IPS DF 19.7 (cell line): ENCODE measurements at places on chromosomes 5 and 9.

- DNase-seq = no peak
These were observed 519 bp downstream of the ZER1 start for GRCh38 chr9:128771094-128771721.

- DNase-seq = no peak
These were observed 289.2 kb downstream of the ARHGAP26 start for GRCh38 chr5:143059355-143059754.

GRCh38 chr9:114769624-114770023, 36.2 kb downstream of the TNFSF15 start:
- DNase-seq = no peak

DNA sequence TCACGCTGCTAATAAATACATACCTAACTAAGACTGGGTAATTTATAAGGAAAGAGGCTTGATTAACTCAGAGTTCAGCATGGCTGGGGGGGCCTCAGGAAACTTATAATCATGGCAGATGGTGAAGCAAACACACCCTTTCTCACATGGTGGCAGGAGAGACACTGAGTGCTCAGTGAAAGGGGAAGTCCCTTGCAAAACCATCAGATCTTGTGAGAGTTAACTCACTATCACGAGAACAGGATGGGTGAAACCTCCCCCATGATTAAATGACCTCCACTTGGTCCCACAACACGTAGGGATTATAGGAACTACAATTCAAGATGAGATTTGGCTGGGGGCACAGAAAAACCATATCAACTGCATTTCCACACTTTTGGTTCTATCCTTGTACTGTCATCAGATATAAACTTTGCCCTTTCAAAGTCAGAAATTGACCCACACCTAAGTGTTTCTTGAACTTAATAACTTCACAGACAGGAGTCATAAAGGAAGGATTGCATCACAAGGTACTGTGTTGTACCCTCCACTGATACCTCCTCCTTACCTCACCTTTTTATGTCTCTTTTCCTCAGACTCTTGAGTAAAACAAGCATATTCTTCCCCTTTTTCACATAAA, 319.1 kb upstream of the PIK3R1 start:
- DNase-seq = no peak

DNA sequence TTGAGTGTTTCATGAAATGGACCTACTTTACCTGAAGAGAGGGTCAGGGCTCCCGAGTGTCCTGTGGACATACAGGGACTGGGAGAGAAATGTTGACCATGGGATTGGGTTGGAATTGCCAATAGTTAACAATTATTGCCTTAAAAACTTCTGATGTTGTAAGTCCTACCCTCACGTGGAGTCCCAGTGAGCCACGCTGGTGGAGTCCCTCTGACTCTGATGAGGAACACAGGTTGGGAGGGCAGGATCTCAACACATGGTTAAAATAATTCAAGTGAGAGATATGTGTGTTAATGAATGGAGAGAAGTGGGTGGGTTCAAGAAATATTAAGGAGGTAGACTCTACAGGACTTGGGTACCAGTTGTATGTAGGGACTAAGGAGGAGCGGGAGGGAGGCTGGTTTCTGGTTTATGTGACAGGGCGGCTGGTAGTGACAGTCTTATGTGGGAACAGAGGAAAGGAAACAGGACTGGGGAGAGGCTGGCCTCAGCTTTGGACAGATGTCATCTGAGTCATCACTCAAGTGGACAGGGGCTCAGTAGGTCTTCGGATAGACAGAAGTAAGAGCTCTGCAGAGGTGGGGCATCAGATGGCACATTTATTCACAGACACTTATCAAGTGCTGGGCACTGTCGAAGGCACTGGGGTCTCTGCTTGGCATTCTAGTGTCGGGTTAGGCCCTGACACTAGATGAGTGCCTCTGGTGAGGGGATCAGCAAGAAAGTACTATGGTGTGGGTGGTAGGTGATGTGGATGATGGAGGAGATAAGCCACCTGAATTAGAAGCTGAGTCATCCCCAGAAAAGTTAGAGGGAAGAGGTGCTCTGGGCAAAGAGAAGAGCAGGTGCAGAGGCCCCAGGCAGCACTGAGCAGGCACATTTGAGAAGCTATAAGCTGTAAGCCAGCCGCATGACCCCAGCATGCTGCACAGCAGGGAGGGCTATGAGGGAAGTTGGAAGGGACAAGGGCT, 27.2 kb downstream of the MAML1 start:
- no peak for DNase-seq

GRCh38 chr9:89610391-89610925, 5.6 kb downstream of the GADD45G start:
- no peak for DNase-seq

DNA sequence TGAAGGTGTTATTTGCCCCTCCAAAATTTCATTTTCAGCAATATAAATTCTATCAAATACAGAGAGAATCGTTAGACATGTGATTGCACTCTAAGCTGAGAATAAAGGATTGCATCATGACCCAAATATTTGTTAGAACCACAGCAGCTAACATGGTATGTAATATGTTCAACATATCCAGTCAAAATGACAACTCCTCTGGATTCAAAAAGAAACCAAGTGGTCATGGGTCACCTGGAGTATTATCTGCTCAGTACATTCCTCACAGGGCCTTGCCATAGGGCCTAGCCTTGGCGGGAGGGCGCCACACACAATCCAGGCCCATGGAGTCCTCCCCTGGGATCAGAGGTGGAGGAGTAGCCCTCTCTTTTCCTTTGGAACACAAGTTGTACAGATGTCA, 179.2 kb downstream of the HSD17B3 start:
- no peak for DNase-seq

- DNase-seq = no peak
These were observed 268.4 kb downstream of the PLK2 start for GRCh38 chr5:58191443-58191842.

DNA sequence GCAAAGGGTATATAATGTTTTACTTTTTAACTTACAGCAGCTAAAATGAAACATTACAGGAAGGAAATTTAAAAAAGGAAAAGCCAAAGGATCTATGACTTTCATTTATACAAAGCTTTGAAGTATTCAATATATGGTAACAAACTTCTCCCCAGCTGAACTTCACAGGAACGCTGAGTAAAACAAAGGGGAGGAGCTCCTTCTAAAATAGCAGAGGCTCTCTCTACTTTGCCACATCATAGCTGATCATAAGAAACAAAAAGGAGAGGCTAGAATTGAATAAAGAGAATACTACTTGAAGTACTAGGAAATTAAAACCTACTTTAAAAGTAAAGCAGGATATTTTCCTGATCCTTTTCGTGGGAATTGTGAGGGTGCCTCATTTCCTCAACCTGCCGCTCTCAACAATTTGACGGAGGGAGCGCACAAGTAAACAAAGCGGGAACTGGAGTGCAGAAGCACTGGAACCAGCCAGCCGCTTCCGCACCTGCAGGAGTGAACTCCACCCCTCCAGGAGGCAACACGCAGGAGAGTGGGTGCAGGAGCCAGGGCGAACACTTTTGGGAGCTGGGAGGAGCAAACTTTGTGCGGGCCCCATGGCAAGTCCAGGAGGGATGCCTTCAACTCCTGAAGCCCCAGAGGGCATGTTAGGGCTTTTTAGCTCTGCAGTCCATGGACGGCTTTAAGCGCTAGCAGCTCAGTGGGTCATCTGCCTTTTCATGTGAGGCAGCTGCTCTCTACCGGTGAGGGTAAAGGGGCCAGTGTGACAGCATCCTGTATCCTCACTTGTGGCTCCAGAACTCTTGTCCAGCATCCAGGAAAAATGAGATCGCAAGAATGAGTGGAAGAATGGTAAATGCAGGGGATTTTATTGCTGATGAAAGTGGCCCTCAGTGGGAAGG, 757.4 kb downstream of the PTPRD start:
- no peak for DNase-seq

DNA sequence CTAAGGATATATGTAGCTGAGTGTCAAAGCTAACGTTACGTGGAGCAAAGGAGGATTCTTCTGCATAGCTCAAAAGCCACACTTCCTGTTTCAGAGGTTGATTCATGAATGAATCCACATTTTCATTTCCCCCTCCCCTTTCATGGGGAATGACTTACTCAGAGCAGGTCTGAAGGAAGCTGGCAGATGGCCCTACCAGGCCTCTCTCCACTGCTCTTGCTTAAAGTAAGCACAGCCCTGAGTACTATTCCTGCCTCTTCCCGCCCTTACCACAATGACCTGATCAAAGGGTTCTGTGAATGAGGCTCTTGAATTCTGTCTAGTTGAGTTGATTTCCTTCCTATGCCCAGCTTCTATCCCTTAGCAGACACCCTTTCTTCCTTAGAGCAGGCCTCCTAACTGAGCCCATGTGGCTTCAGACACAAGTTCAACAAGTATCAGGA, 6.3 kb downstream of the IGIP start:
- no peak for DNase-seq

DNA sequence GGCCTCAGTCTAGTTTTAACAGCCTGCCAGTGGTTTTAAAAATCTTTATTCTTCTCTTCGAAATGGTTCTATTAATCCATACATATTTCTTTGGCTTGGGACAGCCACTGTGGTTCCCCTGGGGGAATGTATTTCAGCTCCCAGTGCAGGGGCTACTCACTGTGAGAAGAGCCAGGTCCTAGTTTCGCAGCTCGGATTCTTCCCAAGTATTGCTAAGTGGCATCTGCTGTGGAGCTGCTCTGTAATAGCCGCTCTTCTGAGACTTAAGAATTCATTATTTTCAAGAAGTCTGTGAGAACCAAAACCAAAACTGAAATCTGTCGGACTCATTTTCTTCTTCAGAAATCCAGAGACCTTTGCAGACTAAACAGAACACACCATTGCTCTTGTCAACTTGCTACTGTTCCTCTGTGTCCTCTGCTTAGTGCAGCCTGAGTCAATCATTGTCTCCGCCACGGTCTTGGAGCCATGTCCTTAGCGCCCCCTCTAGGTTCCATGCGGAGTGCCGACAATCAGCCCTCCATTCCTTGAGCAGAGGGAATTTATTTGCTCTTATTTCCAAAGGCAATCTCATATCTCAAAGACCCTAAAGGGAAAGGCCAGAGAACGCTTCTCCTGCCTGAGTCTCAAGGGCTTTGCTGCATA, 478.2 kb downstream of the SPATA31D1 start:
- DNase-seq = peak; percentile 40

GRCh38 chr5:110855961-110856360, 117.2 kb downstream of the SLC25A46 start:
- no peak for DNase-seq

DNA sequence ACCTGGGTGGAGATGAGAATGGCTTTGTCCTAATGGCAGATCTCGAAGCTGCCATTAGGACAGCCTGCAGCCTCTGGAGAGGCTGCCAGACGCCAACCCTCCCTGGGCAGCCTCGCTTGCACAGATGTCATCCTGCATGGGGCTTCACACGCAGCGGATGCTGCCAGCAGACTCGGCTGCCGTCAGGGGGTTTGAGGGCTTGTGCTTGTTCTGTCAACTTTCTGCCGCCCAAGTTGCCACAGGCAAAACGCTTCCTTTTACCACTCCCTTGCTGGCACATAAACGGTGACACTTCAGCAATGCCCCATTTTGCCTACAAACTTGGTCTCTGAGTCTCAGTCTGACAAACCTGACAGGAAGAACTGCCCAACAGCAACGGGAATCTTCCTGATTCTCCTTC, 24.7 kb downstream of the DAP start:
- no peak for DNase-seq

- DNase-seq = no peak
These were observed 160.2 kb downstream of the MACROH2A1 start for GRCh38 chr5:135238622-135239452.

DNA sequence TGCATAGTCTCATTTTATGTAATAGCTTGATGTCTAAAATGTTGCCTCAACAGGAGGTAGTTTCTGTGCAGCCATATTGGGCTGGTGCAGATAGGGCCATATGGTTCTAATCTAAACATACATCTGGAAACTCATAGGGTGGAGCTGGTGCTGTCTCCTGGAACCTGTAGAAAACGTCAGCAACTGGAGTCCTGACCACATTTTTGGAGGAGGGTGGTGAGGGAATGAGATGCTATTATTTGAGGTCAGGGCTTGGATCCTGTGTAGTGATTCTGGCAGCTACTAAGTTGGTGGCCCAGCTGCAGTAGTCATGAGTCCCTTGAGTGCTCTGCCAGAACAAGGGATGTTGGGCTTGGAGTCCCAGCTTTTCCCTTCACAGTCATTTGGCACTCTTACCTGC, 14.1 kb downstream of the MAN2A1 start:
- DNase-seq = no peak

DNA sequence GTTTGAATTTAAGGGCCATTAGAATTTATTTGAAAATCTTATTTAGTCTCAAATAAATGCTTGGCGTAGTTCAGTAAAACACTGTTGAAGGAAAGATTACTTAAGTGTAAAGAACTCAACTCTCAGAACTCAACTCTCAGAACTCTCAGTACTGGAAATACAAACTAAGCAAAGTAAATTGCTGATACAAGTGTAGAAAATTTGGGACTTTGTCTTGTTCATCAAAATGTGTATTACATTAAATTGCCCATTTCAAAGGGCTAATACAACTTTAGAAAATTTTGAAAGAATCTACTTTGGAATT, 99.4 kb downstream of the CSNK1G3 start:
- DNase-seq = no peak

DNA sequence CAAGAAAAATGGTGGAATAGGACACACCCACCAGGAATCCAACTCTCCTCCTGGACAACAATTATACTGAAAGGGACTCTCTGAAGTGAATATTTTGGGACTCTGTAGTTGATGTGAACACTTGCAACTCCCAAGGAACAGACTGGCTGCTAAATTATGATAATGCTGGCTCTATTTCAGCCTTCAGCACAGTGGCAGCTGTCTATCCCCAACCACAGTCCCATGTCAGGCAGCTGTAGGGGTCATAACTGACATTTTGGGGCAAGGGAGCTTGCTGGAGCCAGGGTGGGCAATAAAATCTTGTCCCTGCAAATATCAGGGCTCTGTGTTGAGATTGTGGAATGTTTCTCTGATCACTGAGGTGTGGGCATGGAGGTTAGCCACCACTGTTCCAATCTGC, 14.2 kb downstream of the SPATA31E1 start:
- DNase-seq = no peak

GRCh38 chr5:66840511-66841013, 244.4 kb downstream of the MAST4 start:
- no peak for DNase-seq

DNA sequence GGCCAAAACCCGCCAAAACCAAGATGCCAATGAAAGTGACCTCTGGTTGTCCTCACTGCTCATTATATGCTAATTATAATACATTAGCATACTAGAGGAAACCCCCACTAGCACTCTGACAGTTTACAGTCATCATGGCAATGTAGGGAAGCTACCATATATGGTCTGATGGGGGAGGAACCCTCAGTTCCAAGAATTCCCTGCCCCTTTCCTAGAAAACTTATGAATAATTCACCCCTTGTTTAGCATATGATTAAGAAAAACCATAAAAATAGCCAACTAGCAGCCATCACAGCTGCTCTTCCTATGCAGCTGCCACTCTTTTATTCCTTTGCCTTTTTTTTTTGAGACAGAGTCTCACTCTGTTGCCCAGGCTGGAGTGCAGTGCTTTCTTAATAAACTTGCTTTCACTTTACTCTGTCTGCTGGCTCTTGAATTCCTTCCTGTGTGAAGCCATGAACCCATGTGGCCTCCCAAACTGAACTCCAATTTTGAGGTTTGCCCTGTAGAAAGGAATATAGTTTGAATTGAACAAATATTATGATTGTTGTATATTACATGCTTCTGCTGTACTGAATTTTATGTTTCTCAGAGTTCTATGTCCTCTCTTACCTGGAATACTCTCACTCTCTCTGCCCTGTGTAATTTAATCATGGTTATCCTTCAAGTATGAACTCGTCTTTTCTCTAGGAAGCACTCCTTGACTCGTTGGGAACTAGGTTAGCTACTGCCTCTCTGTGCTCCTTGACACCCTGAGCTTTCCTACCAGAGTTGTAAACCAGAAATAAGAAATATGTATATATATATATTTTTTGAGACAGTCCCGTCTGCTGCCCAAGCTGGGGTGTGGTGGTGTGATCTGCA, 59.8 kb downstream of the KIAA1958 start:
- no peak for DNase-seq

- no peak for DNase-seq
These were observed 88.0 kb upstream of the FTMT start for GRCh38 chr5:121763665-121764064.
